SIG-M5 (cell line): ENCODE measurements at places on chromosomes 3 and 15.

DNA sequence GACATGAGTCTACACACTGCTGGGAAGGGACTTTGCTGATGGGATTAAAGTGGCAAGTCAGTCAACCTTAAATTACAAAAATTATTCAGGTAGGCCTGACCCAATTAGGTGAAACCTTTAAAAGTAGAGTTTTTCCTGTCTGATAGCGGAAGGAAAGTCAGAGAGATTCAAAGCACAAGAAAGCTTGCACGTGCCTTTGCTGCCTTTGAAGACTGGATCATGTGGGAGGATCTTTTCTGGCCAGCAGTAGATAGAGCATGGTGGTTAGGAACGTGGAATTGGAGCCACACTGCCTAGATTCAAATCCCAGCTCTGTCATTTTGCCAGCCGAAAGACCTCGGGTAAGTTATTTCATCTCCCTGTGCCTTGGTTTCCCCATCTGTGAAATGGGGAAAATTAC lies 265.8 kb upstream of the PROK2 start:
- no peak for DNase-seq

- DNase-seq, result no peak
Measured at GRCh38 chr3:60289341-60290121, 961.7 kb downstream of the FHIT start.

- no peak for DNase-seq
Measured at GRCh38 chr3:157148196-157148889, 11.6 kb downstream of the CCNL1 start.

DNA sequence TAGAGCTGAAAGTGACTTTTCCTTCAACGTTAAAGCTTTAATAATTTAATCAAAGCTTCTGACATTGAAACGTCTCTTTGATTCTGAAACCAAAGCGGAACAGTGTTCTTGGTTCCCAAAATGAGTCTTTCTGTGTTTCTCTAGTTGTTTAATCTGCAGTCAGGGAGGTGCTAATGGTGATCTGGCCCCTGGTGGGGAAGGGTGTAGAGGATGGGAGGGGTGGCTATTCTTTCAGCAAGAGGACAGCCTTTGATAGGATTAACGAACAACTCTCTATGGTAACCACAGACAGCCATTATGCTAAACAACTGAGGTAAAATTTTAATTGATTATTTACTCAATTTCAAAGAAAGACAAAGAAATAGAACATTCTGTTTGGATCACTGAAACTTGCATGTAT lies 79.9 kb upstream of the CADPS start:
- no peak for DNase-seq

GRCh38 chr3:171620825-171621434 lies 160.7 kb upstream of the TNIK start:
- DNase-seq, result no peak

- no peak for DNase-seq
Measured at GRCh38 chr3:126197854-126198584, 17.6 kb upstream of the ALDH1L1 start.

DNA sequence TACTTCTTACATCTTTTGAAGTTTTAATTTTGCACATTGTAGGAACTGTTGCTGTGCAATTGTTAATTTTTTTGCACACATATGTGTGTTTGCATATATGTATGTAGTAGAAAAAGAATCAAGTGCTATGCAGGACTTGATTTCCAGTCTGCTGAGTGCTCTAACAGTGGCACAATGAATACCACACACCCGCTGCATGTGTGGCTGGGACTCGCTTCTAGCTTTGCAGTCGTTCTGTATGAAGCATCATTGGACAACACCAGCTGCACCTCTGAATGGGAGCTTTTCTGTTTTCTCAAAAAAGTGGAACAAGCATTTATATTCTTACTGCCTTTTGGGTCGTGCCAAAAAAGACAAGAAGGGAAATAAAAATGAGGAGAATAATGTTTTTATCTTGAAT lies 564.7 kb downstream of the FOXP1 start:
- DNase-seq, result no peak

- DNase-seq, result no peak
Measured at GRCh38 chr3:134721214-134721613, 70.4 kb upstream of the KY start.

GRCh38 chr3:161081633-161082032 lies 23.5 kb downstream of the B3GALNT1 start:
- no peak for DNase-seq

GRCh38 chr3:176579711-176580185 lies 617.5 kb downstream of the TBL1XR1 start:
- no peak for DNase-seq

DNA sequence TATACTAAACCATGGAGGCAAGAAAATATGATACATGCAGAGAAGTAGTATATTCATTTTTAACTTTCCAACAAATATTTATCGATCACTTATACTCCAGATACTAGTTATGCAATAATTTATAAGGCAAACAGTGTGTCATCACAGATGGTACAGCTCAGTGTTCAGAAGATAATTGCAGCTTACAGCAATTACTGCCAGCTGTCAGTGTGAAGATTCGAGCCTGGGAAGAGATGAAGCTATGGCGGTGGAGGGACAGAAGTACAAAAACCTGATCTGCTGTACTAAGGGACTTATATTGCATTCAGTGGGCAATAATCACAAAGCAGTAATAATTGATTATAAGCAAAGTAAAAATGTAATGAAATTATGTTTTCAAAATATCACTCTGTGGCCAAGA lies 170.6 kb upstream of the EPHA3 start:
- no peak for DNase-seq

- no peak for DNase-seq
Measured at GRCh38 chr3:178971614-178972013, 100.0 kb downstream of the ZMAT3 start.

DNA sequence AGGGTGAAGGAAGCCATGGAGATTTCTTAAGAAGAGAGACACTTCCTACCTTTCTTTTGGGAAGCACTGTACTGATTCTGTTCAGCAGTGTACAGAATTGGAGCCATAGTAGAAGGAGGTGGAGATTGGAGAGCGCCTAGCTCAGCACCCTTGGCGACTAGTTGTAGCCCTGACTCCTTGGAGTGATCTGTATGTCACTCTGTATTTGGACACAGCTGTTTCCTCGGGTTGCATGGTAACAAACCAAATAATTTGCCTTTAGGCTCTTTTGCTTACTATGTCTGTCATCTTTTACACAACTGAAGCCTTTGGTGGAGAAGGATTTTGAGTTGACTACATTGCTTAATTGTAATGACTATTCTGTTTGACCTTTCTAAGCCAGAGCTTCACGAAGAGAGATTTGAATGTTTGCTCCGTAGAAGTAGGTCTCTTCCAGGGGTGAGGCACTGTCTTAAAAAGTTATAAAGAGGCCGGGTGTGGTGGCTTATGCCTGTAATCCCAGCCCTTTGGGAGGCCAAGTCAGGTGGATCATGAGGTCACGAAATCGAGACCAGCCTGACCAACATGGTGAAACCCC lies 77.1 kb downstream of the AKAP13 start:
- no peak for DNase-seq

DNA sequence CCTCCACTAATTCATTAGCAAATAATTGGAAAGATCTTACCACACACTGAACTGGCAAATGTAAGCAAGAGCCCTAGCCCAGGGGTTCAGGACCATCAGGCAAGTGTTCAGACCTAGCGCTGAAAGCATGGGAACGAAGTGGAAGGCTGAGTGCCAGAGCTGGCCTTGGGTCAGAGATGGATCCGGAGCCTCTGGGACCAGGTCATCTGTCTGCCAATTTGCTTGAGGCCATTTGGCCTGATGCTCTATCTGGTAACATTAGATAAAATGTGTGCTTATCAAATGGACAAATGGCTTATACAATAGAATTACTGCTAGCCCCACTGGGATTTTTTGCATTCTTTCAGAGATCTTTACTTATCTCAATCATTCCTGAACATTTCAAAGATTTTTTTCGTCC lies 1.4 kb upstream of the TMC3 start:
- DNase-seq, result no peak

- no peak for DNase-seq
Measured at GRCh38 chr3:20225769-20226168, 39.8 kb upstream of the SGO1 start.

DNA sequence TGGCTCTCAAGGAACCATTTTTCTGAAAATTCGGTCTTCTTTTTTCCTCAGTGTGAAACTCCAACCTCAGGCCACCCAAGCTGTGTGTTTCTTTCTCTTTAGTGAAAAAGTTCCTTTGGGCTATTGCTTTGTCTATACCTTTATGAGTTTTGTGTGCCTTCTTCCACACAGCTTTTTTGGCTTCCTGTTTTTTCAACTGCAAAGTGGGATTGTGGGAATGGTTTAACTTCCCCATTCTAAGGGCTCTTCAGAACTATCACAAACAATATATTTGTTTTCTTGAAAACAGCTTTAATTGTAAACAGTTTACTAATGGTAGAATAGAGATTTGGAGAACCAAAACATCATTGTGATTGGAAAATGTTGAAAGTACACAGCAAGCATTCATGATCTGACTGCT lies 10.4 kb downstream of the SYN2 start:
- no peak for DNase-seq

DNA sequence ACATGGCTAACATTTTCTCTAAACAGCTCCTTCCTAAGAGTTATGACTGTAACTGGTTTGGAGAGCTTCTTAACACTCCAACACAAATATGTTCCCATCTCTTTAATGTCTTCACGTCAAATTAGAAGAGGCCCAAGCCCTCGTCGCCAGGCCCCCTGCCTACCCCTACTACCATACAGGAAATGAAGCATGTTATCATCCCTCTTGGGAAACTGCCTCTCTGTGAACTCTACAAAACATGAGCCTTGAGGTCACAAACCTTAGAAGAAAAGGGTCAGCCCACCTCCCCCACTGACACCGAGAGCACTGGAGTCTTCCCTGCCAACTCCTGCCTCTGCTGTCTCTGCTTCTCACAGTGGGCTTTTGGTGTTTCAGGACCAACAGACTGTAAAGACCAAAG lies 243.1 kb upstream of the STT3B start:
- no peak for DNase-seq

DNA sequence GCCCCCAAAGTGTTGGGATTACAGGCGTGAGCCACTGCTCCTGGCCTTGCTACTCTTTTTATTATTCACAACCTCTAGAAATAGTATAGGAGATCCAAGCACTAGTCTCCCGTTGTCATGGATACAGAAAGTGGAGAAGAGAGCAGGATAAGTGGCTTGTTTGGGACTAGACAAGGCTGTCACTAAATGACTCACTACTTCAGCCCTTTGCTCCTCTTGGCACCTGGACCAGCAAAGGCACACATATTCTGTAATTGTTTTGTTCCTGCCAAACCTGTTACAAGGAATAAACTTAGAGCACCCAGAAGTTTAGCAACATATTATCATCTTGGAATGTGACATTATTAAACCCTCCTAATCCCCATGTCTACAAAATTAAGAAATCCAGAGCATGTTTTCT lies 427.2 kb upstream of the THBS1 start:
- DNase-seq, result no peak

DNA sequence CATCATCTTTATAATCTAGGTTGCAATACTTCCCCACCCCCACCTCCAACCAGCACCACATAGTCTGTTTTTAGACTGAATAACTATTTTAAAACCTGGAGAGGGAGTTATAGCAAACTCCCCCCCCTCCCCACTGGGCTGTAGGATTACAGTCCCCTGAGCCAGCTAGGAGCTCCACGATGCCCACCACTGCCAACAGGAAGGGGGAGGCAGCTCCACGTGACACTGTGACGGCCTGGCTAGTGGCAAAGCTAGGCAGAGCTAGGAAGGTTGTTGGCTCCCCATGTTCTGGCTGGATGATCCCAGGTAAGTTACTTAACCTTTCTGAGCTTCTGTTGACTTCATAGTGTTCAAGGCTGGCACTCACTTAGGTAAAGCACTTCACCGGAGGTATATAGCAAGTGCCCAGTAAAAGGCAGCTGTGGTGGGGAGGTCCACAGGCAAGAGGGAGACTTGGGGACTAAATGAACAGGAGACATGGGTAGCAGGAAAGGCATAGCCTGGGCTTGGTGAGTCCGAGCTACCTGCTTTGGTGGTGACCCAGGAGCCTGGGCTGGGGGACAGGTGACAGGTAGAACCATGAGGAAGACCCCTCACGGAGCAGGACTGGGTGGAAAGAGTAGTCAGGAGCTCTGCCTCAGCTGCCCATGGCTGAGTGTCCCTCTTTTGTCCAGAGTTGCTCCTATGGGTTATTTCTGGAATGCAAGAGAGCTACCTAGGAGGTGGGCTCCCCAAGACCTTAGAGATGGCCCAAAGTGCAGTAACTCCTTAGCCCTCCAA lies 4.0 kb upstream of the TBC1D21 start:
- no peak for DNase-seq

- no peak for DNase-seq
Measured at GRCh38 chr3:54800478-54800877, 127.4 kb downstream of the LRTM1 start.

GRCh38 chr3:160698599-160699195 lies 21.7 kb downstream of the ARL14 start:
- no peak for DNase-seq

DNA sequence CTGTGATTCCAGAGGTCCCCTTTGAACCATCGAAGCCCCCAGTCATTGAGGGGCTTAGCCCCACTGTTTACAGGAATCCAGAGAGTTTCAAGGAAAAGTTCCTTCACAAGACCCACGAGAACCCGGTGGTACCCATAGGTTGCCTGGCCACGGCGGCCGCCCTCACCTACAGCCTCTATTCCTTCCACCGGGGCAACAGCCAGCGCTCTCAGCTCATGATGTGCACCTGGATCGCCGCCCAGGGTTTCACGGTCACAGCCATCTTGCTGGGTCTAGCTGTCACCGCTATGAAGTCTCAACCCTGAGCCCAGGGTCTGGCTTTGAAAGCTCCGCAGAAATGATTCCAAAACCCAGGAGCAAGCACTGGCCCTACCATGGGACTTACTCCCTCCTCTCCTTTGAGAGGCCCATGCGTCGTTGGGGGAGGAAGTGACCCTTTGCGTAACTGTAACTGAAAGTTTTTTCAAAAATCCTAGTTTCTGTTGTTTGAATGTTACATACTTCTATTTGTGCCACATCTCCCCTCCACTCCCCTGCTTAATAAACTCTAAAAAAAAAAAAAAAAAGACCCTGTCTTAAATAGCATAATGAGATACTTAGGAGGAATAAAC lies 85.1 kb upstream of the CSPG5 start:
- no peak for DNase-seq

DNA sequence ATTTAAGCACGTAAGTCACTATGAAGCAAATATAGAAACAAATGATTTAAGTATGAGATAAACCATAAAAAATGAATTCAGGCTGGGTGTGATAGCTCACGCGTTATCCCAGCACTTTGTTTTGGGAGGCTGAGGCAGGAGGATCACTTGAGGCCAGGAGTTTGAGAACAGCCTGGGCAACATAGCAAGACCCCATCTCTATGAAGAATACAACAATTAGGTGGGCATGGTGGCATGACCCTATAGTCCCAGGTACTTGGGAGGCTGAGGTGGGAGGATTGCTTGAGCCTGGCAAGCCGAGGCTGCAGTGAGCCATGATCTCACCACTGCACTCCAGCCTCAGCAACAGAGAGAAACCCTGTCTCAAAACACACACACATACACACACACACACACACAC lies 34.2 kb downstream of the TMCC1 start:
- no peak for DNase-seq
